ENCODE measurements at places on chromosomes 6 and 20.

GRCh38 chr6:43038727-43039126 lies 14.9 kb downstream of the CUL7 start:
- no peak for DNase-seq

- DNase-seq: peak; percentile 84
Observed at GRCh38 chr20:1437235-1437904, 29.3 kb downstream of the NSFL1C start.

DNA sequence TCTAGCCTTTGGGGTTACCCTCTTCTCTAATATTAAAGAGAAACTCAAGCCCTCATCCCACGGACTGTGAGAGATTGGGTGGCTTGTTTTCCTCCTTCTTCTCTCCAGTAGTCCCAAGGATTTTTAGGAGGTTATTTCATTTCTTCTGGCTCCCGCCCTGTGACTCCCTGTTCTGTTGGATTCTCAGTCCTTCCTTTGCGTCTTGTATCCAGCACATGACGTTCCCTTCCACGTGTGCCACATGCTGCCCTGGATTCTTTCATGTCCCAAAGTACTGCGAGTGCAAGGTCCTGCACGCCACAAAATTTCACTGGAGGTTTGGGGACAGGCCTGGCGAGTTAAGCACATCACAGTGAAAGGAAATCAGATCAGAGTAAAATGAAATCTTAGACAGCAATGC lies 213.4 kb downstream of the PACRG start:
- DNase-seq: no peak

GRCh38 chr6:144122861-144123260 lies 27.5 kb upstream of the STX11 start:
- no peak for DNase-seq

DNA sequence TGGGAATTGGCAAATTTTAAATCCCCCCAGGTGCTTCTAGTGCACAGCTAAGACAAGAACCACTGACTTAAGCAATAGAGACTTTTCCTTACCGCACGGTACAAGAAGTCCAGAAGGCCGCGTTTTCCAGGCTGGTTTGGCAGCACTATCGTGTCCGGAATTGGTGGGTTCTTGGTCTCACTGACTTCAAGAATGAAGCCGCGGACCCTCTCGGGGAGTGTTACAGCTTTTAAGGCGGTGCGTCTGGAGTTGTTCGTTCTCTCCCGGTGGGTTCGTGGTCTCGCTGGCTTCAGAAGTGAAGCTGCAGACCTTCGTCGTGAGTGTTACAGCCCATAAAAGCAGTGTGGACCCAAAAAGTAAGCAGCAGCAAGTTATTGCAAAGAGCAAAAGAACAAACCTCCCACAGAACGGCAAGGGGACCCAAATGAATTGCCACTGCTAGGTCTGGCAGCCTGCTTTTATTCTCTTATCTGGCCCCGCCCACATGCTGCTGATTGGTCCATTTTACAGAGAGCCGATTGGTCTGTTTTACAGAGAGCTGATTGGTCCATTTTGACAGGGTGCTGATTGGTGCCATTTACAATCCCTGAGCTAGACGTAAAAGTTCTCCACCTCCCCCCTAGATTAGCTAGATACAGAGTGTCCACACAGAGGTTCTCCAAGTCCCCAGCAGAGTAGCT lies 264.5 kb downstream of the PREX1 start:
- no peak for DNase-seq

DNA sequence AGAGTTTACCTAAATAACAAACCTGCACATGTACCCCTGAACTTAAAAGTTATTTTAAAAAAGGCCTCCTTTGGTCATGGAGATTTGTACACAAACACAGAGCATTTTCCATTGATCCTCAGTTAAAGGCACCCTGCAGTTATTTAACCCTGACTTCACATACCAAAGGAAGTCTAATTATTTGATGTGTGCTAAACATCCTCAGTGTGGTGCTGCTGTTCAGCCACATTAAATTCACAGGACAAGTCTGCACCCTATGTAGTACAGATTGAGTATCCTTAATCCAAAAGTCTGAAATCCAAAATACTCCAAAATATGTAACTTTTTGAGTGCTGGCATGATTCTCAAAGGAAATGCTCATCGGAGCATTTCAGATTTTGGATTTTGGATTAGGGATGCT lies 21.4 kb downstream of the KCNQ5 start:
- DNase-seq: peak; percentile 44

- DNase-seq: peak; percentile 2
Observed at GRCh38 chr6:33029328-33030184, 20.2 kb upstream of the HLA-DOA start.

GRCh38 chr6:12013307-12013719 lies 1.2 kb downstream of the HIVEP1 start:
- no peak for DNase-seq

DNA sequence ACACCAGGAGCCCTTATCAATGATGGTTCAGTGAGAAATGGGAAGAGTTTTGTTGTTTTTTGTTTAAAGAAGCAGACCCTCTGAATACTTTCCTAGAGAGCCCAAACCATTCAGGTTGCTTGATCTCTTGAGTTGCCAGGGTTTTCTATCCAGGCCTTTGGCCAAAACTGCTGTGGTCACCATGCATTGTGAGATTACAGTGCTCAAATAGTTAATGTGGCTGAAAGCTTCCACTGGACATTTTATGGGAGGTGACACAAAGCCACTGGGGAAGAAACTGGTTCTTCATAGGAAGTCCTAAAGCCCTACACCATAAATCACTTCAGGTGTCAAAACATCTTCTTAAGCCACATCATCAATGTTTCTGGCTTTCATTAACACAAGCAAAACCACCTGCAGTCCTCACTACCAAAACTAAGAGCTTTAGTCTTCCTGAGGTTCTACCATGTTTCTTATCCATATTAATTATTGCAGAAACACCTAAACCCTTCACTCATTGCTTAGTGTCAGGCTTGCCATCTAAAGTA lies 101.6 kb downstream of the IBTK start:
- no peak for DNase-seq

- DNase-seq: no peak
Observed at GRCh38 chr6:43054206-43054943, 724 bp upstream of the CUL7 start.

DNA sequence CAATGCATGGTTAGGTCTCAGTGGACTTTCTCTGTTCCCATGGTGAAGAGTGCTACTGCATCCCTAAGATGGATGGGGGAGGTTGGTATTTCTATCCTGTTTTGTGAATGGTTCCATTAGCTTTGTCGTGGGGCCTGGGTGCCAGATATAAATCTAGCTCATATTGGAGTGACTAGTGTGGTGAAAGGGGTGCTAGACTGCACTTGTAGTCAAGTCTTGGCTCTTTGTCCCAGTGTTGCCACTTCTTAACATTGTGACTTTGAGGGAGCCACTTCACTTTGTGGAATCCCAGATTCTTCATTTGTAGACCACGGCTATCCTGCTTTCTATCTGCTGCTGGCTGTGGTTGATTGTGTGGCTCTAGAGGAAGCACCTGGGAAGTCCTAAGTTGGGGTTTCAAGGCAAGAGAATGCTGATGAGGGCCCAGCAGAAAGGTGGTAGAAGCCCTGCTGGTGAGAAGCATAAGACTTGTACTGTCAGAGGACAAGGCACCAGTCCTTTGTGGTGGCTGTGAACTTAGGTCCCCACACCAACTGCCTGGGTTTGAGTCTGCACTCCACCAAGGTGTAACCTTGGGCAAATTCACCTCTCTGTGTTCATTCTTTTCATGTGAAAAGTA lies 44.1 kb downstream of the VAPB start:
- no peak for DNase-seq

- DNase-seq: no peak
Observed at GRCh38 chr20:18794428-18794787, 19.2 kb upstream of the SCP2D1 start.

- DNase-seq: peak; percentile 66
Observed at GRCh38 chr6:144317736-144318135, 32.6 kb downstream of the UTRN start.

DNA sequence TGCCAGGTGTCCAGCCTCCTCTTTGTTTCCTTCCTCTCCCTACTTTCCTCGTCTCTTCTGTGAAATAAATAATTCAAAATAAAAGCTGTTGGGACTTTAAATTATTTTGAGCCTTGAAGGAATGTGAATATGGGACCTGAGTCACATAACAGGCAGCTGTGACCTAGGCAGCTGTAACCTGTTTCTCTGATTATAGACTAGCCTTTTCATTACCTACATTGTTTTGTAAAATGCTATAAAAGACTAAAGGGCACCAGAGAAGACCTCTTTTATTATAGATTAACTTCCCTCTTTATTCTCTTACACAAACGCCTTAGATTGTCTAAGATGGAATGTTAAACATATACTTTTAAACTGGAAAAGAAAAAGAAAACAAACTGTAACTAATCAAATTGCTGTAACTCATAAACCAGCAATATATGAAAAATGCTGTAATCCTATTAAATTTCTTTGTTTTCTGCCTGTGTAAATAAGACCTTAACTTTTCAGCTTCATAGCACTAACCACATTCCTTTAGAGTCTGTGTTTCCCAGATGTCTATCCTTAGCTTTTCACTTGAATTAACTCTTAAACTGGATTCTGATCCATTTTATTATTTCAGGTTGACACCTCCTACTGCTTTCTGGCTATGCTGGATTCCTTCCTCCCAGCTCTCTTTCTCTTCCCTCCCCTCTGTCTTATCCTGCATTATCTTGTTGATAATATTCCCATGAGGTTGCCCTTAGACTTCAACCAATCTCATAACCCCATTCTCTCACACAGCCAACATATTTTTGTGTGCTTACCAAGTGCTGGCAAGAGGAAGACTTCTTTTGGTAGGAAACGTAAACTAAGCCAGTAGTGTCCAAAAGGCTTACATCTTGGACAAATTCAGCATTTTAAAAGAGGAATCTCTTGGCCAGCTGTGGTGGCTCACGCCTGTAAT lies 69.2 kb downstream of the TPD52L1 start:
- DNase-seq: peak; percentile 62

- DNase-seq: no peak
Observed at GRCh38 chr6:93196406-93196970, 222.9 kb downstream of the EPHA7 start.

- no peak for DNase-seq
Observed at GRCh38 chr20:33669873-33670640, 3.3 kb downstream of the ACTL10 start.

DNA sequence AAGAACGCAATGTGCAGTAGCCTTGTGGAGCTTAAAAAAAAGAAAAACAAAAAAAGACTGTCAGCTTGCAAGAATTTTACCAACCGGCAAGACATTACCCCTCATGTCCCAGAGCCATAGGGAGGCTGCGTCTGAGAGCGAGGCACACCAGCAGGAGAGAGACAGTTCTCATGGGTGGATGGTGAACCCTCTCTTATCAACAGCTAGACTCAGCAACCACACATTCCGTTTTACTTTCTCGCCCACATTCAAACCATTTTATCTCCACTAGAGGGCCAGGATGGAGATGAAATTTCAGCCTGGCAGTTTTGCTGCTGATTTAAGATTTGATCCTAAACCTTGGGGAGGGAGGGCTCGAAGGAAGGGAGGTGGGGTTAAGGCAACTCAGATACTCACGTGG lies 247.0 kb downstream of the ATXN1 start:
- peak; percentile 79 for DNase-seq

Measured in fibroblast of the aortic adventitia (primary cell).